ENCODE measurements at places on chromosomes 5 and 9.
A peak's percentile ranks its signal among the peaks of the same experiment; 100 is the strongest.

GRCh38 chr5:35820735-35821134 is 36.0 kb upstream of the IL7R start:
- DNase-seq = no peak

- DNase-seq = no peak
Observed at GRCh38 chr5:61817472-61818326, 485.6 kb downstream of the ZSWIM6 start.

DNA sequence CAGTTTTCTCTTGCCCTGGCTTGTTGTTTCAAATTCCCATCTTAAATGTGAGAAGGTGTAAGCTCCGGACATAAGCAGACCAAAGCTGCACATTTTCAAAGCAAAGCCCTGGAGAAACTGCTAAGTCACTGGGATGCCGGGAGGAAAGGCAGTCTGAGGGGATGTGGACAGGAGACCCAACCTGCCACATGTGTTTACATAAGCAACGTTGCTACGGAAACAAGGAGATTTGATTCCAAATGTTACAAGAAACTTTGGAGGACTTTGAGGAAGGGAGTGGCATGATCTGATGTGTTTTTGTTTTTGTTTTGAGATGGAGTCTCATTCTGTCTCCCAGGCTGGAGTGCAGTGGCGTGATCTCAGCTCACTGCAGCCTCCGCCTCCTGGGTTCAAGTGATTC is 25.7 kb upstream of the INSYN2B start:
- no peak for DNase-seq

DNA sequence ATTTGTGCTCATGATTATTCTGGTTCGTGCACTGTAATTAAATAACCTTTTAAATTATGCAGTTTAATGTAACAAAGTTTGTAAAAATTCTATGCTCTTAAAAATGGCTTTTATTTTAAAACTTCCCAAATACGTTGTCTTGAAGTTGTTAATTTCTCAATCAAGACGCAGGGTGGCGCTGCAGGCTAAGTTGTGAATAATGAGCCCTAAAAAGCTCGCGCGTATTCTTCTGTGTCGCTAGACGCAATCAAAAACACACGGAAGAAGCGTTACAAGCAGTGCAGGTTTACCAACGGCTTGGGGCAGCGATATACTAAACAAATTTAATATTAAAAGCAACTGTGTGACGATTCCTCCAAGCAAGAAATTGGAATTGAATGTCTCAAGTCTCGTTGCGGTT is at the start of gene PCDHB4:
PCDHB4 (plus strand) TSS at position 256 of the 400 bp plus-strand sequence. CDS start 181 bp downstream, outside the sequence.
- peak; percentile 32 for DNase-seq

DNA sequence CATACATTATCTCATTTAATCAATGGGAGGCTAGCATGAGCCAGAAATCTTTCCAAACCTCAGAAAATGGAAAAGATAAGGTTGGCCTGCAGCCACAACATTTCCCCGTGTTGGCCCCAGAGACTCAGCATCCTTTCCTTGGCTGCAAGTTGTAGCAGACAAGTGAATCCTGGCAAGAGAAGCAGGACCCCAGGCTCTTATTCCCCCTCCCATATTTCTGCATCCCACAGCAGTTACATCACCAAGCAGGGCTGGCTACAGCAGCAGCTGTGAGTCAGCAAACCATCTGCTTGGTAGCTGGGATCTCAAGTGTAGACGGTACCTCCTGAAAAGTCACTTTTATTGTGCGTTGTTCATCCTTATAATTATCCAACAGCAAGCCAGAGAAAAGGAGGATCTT is 212.4 kb downstream of the GNA14 start:
- DNase-seq = no peak

DNA sequence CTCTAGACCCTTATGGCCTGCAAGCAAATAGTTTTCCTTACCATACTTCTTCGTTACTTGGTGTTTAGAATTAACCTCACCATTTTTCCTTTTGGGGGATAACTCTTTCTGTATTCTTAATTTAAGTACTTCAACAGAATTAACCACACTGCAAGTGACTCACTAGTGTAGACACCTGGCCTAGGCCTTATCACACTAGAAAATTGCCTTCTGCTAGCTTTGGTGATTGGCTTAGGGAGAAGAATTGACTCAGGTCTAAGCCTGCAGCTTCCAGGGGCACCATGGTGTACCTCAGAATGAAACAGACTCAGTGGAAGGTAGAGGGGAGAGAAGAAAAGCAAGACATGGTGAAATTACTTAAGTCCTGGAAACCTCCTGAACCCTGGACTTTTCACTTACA is 112.8 kb upstream of the HMHB1 start:
- no peak for DNase-seq

DNA sequence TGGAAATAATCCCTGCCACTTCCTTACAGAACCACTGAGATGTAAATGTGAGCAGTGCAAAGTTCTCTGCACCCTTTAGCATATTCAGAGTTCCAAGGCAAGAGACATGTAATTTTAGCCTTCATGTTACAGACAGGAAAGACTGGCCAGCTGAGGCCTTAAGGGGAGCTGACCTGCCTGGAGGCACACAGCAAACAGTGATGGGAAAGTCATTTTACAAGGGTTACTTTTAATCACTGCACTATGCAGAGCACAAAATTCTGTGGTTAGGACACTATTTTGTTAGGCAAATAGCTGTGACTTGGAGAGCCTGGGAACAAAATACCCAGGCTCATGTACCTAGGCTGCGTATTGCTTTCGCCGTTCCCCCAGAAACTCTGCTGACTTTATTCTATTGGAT is 30.2 kb upstream of the TNIP1 start:
- no peak for DNase-seq

- DNase-seq = no peak
Observed at GRCh38 chr5:61217214-61217613, 54.9 kb upstream of the SMIM15 start.

GRCh38 chr9:73081979-73082657 is 69.5 kb upstream of the ANXA1 start:
- DNase-seq = no peak

- DNase-seq = no peak
Observed at GRCh38 chr5:67317603-67318002, 121.0 kb upstream of the CD180 start.

GRCh38 chr5:7814816-7815215 is 36.1 kb downstream of the CFAP90 start:
- no peak for DNase-seq

GRCh38 chr9:81292056-81292805 is 397.1 kb downstream of the TLE1 start:
- DNase-seq = no peak

DNA sequence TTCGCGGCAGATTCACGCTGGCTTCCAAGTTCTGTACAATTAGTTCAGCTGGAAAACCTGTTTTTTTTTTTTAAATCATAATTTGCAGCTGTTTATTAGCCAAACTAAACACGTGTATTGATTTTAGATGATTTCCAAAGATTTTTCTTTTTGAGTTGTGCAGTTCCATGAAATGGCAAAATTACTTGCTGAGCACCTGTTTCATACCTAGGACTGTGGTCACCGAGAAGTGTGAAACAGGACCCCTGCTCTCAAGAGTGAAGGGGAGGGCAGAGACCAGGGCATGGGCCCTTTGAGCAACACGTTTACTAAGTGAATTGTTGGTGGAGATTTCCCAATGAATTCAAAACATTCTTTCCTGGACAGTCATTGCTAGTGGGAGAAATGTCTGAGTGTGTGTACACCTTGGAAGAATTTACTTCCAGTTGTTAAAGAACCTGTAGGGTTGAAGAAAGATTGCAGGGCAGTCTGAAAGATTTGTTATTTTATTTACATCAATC is 688 bp downstream of the SNX24 start:
- DNase-seq = no peak

DNA sequence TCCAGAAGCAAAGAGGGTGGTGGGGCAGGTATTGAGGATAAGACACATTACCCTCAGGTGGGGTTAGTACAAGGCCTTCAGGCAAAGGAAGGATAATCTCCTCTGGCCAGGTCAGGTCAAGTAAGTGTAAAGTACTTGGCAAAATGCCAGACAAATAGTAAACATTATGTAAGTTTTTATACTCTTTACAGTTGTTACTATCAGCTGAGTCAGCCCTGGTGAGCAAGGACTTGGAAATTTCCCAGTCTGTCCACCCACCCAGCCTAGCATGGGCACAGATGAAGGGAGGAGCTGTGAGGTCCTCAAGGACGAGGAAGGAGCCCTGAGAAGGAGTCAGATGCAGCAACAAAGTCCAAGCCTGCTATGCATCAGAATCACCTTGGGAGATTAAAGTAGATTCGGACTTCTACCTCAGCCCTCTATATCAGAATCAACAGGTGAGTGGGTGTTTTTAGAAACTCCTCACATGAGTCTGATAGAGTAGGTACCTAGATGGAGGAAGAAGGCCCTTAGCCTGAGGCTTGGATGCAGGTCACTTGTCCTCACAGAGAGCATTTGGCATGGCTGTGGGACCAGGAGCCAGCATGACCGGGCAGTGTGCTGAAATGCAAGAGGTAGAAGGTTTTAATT is 50.2 kb upstream of the BARX1 start:
- DNase-seq = no peak

DNA sequence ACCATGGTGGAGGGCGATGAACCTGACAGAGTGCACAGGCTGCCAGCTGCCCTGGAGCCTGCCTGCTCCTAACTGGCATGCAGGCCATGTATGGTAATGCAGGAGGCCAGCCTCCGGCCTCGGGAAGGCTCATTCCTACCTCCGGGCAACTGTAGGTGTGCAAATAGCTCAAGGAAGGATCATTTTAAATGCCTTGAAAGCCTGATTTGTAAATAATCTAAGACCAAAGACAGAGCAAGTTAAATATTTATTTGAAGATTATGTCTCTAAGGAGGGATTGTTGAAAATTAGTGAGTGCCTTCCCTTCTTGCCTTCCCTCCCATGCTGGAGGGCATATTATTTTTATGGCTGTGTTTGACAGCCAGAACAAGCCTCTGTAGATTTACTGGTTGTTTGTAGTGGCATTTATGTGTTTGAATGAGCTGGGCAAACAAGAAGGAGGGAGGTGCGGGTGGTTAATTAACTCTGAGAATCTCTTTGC is 285.7 kb upstream of the TUT7 start:
- no peak for DNase-seq

- DNase-seq = no peak
Observed at GRCh38 chr5:88480245-88480644, 211.6 kb upstream of the TMEM161B start.

DNA sequence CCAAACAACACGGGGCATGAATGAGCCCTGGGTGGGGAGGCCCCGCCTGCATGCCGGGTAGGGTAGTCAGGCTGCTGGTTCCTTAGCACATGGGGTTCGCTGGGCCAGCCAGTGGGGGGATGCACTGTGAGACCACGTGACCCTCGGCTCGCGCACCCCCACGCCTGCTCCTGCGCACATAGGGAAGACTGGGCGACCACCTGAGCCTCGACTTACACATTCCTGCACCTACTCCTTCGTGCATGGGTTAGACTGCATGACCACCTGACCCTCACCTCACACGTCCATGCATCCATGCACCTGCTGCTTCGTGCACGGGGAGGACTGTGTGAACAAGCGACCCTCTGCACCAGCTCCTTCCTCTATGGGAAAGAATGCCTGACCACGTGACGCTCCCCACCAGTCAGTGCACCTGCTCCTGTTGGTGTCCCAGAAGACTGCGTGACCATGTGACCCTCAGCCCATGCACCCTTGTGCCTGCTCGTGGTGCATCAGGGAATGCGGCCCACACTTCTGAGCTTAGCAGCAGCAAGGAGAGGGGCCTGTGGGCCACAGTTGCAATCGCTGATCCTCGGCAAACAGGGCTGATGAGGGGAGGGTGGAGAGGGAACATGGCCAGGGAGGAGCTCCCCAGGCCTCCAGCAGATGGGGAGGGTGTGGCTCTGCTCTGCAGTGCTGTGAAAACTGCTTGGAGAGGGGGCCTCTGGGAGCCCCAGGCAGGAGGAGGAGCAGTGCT is 18.1 kb downstream of the LPCAT1 start:
- DNase-seq = peak; percentile 37

- no peak for DNase-seq
Observed at GRCh38 chr5:69492391-69492922, at the start of gene OCLN. OCLN (plus strand) TSS chr5:69492790; CDS start chr5:69504245, 11,455 bp downstream.

GRCh38 chr5:108747111-108747773 is 455 bp upstream of the FER start:
- DNase-seq = no peak

GRCh38 chr9:38414040-38414723 is 10.1 kb downstream of the IGFBPL1 start:
- DNase-seq = no peak

DNA sequence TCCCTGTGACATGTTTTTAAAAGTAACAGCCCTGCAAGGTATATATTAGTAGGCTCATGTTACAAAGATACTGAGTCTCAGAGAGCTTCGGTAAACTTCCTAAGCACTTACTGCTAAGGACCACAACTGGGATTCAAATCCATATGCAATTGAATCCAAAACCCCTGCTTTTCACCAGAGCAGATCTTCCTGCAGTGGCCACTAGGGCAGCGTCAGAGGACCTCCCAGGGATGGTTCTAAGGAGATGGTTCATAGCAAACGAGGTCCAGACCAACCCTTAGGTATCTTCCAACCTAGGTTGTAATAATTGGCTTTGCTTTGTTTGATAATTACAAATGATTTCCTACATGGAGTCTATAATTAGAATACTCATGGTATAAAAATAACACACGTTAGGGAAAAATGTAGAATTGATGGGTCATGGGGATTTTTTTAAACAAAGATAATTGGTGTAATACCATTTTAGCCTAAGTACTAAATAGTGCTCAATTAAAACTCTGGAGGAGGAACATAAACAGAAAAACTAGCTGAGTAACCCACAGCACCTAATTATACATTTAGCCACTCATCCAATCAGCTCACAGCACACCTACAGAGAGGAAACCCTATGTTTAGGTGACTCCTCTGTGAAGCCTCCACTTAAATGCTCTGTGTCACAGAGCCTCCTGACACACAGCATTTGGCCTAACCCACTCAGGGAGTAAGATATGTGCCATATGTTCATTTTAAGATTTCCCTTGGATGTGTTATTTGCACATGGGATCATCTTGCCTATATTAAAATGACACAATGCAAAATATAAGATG is 10.0 kb upstream of the CAST start:
- no peak for DNase-seq

GRCh38 chr9:127183814-127184582 is 61.6 kb upstream of the ANGPTL2 start:
- no peak for DNase-seq

DNA sequence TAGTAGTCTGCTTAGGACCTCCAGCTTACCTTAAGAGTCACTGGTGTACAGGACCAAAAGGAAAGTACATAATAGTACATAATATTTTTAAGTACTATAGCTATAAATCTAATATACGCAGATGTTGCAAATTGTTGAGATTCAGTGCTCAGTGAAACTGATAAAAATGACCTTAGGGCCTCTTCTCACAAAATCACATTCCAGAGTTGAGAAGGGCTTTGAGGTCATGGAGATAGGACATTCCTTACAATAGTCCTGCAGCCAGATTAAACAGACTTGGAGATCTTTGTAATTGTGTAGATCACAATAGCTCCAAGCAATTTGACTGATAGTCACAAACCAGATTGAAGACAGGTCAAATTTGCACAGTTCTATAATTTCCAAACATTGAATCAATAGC is 37.7 kb upstream of the PCSK1 start:
- no peak for DNase-seq

DNA sequence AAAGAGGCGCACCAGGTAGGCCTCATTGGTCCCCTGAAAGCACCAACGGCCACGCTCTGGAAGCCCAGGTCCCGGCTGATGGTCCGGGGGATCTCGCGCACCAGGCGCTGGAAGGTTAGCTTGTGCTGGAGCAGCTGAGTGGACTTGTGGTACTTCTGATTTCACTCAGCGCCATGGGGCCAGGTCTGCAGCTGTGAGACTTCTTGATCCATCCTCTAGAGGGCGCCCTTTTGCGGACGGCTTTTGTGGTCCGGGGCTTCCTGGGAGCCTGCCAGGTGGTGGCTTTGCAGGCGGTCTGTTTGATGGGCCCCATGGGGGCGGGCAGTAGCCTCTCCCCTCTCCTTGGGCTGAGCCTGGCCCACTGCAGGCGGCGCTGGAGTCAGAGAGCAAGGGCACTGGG is 10.4 kb downstream of the TAF11L12 start:
- DNase-seq = no peak
